ENCODE measurements at places on chromosomes 3 and 15.

DNA sequence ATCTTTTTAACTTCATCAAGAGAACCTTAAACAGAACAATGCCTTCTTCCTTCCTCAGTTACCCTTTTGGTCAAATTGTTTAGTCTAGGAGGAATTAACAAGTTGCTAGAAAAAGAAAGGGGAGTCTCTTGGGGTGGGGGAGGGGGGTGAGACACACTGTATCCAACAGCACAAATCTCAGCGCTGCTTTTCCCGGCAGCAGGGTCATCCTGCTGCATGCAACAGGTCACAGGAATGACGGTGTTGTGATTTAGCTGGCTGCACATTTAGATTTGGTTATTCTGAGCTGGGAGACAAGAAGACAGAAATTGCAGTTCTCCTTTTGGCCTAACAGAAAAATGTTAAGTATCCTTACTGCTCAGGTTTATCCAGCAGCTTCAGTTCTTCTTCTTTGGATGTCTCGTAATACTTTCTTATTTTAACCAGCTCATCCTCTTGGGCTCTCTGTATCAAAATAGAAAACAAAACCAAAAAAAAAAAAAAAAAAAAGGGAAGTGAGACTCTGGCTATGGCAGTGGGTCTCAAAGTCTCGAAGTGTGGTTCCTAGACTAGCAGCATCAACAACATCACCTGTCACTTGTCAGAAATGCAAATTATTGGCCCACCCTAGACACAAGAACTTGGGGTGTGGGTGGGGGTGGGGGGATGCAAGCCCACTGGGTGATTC is 190.5 kb downstream of the GREM1 start:
- DNase-seq: no peak

DNA sequence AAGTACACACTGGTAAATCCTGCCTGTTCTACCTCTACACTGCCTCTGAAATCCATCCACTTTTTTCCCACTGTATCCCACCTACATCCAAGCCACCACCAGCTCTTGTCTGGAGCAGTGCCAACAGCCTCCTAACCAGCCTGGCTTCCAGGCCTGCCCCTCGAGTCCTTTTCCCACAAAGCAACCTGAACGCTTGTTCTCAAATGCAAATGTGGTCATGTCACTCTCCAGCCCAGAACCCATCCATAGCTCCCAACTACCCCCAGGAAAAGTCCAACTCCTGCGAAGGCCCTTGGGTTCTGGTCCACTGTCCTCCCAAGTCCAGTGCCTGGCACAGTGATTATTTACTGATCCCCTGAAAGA is 83.8 kb downstream of the SEMA5B start:
- no peak for DNase-seq

DNA sequence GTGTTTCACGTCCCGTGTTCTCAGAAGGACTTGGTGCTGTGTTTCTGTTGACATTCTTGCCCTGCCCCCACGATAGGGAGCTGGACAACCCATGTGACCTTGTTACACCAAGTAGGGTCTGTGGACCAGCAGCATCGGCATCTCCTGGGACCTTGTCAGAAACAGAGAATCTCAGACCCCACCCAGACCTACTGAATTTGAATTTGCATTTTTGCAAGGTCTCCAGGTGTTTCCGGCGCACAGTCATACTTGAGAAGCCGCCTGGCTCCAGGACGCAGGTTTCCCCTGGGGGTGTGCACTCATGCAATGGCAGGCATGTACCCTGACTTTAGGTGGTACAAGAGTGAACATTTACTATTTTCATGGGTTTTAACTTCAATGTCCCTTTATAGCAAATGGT is 117.9 kb downstream of the TLE3 start:
- DNase-seq: no peak

GRCh38 chr15:93131485-93132095 is 42.6 kb upstream of the RGMA start:
- DNase-seq: no peak

DNA sequence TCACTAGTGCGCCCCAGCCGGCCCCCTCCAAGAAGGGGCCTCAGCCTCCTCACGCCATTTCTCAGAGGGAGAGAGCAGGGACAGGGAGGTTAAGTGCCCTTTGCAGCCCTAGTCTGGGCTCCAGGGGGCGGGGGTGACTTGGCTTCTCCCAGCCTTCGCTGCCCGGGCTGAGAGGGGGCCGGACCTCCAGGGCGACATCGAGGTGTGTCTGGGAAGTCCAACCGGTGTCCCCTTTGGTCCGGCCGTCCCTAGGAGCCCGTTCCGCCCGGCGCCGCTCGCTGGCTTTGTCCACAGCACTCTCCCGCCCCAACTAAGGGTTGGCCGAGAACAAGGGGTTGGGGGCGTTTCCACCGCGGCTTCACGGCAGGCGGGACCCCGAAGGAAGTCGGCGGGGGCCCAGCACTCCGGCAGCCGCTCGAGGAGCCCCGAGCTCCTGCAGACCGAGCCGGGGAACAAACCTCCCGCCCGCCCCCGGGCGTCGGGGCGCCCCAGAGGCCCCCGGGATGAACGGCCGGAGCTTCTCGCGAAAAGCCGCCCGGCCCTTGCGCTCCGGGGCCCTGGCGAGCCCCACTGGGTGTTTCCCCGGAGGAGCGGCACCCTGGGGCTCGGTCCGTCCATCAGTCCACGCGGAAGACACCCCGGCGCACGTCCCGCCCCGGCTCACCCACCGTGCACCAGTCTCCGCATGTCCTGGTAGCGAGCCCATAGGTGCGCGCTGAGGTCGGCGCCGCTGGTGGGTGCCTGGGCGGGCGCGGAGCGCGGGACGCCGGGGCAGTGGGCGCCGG is 627 bp downstream of the NT5DC2 start:
- DNase-seq: no peak

GRCh38 chr3:67017211-67017610 is 19.1 kb downstream of the KBTBD8 start:
- no peak for DNase-seq

GRCh38 chr3:30620402-30621360 is 14.3 kb downstream of the TGFBR2 start:
- DNase-seq: peak; percentile 75

- DNase-seq: no peak
These were observed 60.7 kb downstream of the PDZRN3 start for GRCh38 chr3:73563896-73564582.

GRCh38 chr3:170732660-170733245 is 137.2 kb downstream of the RPL22L1 start:
- DNase-seq: no peak

DNA sequence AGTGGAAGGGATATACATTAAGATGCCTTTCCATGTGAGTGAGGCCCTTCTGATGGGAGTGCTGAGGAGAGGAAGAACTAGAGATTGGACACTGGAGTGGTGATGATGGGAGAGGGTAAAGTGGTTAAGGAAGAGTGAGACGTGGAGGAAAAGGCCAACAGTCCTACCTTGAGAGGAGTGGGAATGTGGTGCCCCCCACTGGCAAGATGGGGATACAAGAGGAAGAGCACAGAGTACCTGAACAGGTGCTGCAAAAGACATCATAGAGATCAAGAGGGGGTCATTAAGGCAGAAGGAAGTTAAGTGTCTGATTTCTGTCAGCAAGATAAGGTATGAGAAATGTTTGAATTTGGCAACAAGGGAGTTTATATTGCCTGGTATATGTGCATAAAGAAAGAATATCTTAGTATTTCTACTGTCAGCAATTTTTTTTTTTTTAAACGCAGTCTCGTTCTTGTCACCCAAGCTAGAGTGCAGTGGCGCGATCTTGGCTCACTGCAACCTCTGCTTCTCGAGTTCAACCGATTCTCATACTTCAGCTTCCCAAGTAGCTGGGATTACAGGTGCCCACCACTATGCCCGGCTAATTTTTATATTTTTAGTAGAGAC is 34.0 kb downstream of the ARIH2 start:
- DNase-seq: peak; percentile 58

DNA sequence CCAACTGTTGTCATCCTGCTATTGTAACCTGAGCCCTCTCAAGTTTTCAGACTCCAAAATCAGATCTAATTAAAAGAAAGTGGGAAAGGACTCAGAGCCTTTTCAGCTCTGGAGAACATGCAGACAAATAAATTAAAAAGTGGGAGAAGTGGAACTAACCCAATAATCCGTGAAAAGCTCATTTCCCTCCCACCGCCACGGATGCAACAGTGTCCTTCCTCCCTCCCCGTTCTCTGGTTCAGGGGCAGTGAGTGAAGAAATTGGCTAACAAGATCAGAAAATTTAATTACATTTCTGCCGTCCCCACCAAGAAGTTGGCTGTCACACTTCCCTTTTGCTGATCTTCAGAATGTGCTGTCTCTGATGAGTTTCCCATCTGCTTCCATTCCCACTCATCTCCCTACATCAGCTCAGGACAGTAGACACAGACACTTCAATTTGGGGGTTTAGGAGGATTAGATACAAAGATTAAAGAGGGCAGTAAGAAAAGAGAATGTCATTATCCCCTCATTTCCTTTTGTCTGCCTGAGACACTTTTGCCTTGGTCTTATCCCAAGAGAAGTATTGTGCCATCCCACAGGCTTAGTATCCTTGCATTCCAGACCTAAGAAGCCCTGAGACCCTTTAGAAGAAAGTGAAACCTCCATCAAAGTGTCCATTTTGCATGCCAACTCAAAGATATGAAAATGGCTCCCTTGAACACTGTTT is 335.7 kb upstream of the PPP2R3A start:
- DNase-seq: no peak

DNA sequence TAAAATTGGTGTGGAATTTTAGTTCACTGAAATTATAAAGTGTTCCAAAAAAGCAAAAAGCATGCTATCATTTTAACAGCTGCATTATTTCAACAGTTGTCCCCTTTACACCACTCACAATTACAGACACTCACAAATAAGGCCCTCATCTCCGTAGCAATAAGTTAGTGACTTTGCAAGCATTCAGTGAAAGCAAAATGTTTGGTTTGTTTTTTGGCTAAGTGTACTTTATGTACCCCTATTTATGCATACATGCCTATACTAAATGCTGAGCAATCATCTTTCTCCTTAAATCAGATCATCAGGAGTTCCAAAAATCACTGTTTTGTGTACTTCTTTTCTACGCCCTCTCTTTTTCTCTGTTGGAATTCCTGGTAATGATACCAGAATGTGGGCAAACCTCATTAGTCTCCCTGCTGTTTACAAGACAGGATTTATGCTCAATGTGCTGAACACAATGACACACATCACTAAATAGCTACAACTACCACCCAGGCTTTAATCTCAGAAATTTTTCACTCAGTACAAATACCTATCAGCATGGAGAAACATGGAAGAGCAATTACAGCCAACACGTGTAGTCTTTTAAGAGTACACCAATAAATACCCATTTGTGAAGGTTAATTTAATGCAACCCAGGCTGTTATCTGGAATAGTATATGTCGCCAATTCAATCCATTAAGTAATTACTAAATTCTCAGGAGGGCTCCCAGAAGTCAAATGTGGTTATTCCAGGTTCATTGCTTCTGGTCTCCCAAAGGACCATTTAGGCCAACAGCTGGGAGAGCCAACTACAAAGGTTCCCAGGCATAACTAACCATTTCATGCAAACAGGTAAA is 12.0 kb downstream of the ALDH1A2 start:
- no peak for DNase-seq

GRCh38 chr15:70153921-70154717 is 56.4 kb upstream of the TLE3 start:
- no peak for DNase-seq

GRCh38 chr3:52145736-52146110 is 8.5 kb downstream of the POC1A start:
- no peak for DNase-seq

GRCh38 chr15:50390554-50391264 is 33.5 kb upstream of the USP8 start:
- DNase-seq: no peak

GRCh38 chr3:183620252-183620628 is 15.2 kb upstream of the KLHL24 start:
- no peak for DNase-seq

DNA sequence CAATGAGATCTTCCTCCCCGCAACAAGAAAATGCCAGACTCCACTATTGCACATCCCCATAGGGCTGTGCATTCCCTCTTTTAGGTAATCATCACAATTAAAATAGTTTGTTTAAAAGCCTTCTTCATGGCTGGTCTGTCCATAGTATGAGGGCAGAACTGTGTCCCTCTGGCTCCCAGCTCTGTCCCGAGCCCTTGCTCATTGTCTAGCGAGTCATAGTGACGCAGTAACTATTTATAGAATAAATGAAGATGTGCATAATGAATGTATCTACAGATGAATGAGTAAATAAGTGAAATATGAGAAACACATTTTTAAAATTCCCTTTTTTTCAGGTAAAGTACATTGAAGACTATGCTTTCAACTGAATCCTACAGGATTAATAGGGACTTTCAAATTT is 128.4 kb upstream of the TMC3 start:
- no peak for DNase-seq

- DNase-seq: no peak
These were observed 177.7 kb downstream of the THRB start for GRCh38 chr3:24316887-24317383.

DNA sequence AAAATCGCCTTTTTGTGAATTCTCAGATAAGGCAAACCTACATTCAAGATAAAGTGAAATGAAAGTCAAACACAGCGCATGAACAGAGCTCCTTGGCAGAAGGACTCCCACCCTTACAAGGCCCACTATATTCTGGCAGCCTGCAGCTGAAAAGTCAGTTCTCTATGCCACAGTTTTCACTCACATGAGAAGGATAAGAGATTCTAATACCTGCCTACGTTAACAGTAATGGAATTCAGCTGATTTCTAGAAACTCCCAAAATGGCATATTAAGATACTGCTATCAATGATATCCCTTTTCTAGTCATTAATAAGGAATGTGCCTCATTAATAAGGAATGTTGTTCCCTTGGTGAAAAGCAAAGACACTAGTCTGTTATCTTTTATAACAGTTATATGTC is 27.0 kb downstream of the SLC30A4 start:
- no peak for DNase-seq

DNA sequence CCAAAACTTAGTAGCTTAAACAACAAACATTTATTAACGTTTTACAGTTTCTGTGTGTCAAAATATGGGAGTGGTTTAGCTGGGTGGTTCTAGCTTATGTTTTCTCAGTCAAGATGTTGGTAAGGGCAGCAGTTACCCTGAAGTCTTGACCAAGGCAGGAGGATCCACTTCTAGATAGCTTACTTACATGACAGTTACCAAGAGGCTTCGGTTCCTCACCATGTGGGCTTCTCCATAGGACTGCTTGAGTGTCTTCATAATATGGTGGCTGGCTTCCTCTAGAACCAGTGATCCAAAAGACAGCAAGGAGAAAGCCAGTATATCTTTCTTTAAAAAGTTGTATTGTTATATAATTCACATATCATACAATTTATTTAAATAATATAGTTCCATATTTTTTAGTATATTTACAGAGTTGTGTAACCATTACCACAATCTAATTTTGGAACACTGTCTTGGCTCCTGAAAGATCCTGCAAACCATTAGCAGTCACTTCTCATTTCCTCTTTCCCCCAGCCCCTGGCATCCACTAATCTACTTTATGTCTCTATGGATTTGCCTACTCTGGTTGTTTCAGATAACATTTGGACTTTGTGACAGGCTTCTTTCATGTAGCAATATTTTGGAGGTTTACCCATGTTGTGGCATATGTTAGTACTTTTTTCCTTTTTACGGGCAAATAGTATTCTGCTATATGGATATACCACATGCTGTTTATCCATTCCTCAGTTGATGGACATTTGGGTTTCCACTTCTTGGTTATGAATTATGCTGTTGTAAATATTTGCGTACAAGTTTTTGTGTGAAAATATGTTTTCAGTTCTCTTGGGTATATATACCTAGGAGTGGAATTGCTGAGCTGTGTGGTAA is 33.3 kb downstream of the MAPK6 start:
- no peak for DNase-seq

GRCh38 chr3:186746008-186746407 is 28.8 kb downstream of the KNG1 start:
- no peak for DNase-seq

Data from activated CD8-positive, alpha-beta memory T cell treated with anti-CD3 and anti-CD28 coated beads, Interleukin-2, amount 10 ng/mL, durations not matched to agents 7 days and 5 days (primary cell).